ENCODE measurements at places on chromosomes 2 and 18. TPM values are rescaled to one million over a fixed set of nuclear protein-coding genes. Genes with fewer than 3 reads are reported as not detected.
A peak's percentile ranks its signal among the peaks of the same experiment; 100 is the strongest.

GRCh38 chr2:144796936-144797335 lies 277.0 kb upstream of the ZEB2 start:
- no peak for DNase-seq

GRCh38 chr18:47261902-47262300 lies 10.4 kb upstream of the SKOR2 start:
- no peak for DNase-seq

DNA sequence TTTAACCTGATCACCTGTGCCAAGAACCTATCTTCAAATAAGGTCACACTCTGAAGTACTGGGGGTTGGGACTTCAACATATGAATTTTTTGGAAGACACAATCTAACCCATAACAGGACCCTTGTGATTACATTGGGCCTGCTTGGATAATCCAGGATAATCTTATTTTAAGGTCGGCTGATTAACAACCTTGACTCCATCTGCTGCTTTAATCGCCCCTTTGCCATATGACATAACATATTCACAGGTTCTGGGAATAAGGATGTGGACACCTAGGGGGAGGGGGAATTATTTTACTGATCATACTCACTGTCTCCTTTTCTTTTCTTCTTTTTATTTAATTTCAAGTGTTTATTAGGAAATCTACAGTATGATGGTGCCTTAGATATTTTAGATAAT lies 34.8 kb downstream of the CDH20 start:
- DNase-seq, result no peak

GRCh38 chr2:10987861-10988260 lies 76.1 kb downstream of the KCNF1 start:
- DNase-seq, result no peak

GRCh38 chr2:127448526-127448925 lies 30.3 kb downstream of the PROC start:
- peak; percentile 40 for DNase-seq

GRCh38 chr2:20288642-20289340 lies 61.9 kb downstream of the PUM2 start:
- DNase-seq, result peak; percentile 23

DNA sequence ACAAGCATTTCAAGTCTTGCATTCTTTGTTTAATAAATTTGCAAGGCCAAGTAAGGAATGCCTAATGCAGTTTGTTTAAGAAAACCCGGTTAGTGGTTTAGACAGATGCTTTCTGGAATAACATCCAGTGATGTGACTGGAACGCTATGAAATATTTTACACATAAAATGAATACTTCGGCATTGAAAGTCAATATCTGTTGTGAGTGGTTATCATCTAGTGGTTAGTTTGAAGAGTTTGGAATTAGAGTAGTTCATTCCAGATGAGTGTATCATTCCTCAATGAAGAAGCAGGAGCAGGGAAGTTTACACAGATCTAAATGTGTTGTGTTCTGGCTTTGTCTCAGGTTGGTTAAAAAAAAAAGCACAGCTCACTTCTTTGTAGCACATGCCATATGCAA lies 608.0 kb upstream of the PIK3C3 start:
- DNase-seq, result peak; percentile 97

GRCh38 chr2:98697651-98698337 lies 33.1 kb downstream of the MGAT4A start:
- DNase-seq, result no peak

- DNase-seq, result no peak
Observed at GRCh38 chr18:47260924-47261701, 9.7 kb upstream of the SKOR2 start.

DNA sequence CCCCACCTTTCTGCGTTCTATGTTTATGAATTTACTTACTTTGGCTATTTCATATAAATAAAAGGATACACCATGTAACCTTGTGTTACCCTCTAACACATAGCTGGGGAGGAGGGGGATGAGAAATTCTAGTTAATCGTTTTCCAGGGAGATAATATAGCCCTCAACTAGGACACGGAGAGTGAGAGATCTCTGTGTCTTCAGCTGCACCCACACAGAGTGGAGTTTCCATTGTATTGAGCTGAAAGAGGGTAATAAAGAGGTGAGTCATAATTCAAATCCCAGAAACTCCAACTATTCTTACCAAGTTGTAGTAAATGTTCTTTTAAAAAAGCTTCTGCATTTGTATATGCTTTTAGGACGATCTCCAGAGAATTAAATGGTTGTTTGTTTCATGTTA lies 110.1 kb upstream of the SULT1C3 start:
- no peak for DNase-seq

Gene ARHGAP25
- total RNA-seq, result 0.30 TPM

Gene TP53I3
- total RNA-seq, result 93.2 TPM

Gene LONRF2
- total RNA-seq, result 0.62 TPM

Gene SOWAHC
- total RNA-seq, result 16.5 TPM

Gene LOXHD1
- total RNA-seq, result not detected

Gene GPAT2
- total RNA-seq, result not detected

Gene PIEZO2
- 5.3 TPM for total RNA-seq

Gene HOXD13
- total RNA-seq, result not detected

Data from astrocyte (in vitro differentiated cells and primary cell).